ENCODE measurements at places on chromosomes 7 and 10. TPM values are rescaled to one million over a fixed set of nuclear protein-coding genes. Genes with fewer than 3 reads are reported as not detected.

BHLHA15 gene
- total RNA-seq = not detected

DNA sequence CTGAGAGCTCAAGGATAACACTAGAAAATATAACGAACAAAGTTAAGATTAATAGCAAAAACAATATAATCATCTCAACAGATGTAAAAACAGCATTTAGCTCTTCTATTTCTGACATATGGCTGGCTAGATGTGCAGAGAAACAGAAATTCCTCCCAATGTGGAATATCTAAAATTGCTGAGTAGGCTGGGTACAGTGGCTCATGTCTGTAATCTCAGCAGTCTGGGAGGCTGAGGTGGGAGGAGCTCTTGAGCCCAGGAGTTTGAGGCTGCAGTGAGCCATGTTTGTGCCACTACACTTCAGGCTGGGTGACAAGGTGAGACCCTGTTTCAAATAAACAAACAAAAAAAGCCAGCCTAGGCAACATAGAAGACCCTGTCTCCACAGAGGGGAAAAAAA is 18.0 kb downstream of the ZNF746 start:
- peaks cover 26% of the 10 kb centered on the region for H3K36me3 ChIP-seq
- no peak for DNase-seq

DNA sequence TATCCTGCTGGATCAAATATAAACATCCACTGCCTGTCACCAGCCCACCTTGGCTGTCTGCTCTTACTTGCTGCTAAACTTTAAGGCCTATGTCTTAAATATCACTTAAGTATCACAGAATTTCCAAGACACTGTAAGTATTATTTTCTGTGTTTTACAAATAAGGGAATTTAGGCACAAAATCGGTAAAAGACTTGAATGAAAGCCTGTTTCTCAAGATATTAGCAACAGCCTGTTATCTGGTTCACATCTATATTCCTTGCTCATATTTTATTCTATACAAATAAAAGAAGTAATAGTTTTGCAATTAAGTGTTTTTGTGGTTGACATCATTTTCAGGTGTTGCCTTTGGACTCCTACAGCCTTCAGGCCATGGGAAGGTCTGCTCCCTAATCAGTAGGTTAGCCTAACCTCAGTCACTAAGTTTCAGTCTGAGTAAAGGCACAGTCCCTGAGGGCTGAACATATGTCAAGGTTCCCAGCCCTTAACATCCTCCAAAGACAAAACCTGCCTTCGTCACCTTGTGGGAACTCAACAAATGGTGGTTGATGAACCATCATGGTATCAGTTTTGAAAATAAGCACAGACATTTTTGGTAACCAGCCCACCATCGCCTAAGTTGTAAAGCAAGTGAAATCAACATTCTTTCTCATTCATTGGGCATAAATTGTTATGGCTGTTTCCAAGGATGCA is 127.1 kb downstream of the CREB5 start:
- DNase-seq = no peak
- H3K4me1 ChIP-seq = peaks cover 14% of the 10 kb centered on the region
- H3K36me3 ChIP-seq = no peaks in the 10 kb centered on the region
- no peaks in the 10 kb centered on the region for H3K27me3 ChIP-seq
- H3K27ac ChIP-seq = no peak overlapping the region
- H3K4me3 ChIP-seq = no peak overlapping the region

DNA sequence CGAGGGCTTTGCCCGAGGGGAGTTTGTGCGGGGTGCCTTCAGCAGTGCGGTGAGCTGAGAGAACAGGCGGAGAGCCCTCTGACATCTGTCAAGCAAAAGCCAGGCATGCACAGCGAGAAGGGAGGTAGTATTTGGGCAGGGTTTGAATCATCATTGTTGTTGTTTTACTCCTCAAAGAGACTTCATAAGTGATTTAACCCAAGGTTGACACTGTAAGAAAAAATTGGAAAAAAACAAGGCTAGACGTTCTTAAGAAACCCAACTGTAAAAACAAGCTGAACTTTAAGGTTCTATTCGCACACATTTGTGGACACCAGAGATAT is 1.3 kb downstream of the ADAM22 start:
- H3K27ac ChIP-seq = no peak overlapping the region
- no peak for DNase-seq
- peaks cover 7% of the 10 kb centered on the region for H3K4me1 ChIP-seq
- peak overlapping the region; percentile 69 for H3K4me3 ChIP-seq
- no peaks in the 10 kb centered on the region for H3K36me3 ChIP-seq

DNA sequence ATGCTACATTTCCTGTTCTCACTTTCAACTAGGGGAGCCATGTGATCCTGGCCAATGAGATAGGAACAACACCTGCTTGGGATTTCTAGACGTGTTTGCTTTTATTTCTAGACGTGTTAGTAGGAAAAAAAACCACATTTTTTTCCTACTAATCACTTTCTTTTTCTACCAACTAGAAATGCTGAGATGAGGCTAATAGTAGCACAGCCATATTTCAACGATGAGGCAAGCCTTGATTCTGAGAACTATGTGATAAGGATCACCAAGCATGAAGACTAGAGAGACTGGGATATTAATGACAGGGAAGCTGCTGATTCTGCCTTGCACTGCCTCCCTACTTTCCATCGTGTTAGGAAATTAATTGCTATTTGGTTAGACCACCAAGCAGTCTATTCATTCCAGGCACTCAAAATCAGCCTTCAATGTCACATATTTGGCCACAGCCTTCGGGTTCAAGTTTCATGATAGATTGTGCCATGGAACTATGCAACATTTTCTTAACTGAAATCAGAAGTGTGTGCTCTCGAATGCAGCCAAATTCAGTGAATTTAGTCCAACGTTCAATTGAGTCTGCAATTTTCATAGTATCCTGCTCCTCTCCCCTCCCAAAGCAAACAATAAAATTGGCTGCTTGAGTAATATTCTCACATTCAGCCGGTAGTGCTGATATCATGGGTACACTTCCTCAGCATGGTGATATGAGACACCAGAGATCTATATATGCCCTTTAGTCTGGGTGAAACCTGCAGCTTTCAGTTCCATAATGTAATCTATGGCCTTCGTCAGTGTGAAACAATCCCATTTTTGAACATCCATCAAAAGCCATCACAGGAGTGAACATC is 98.1 kb downstream of the GPR37 start:
- no peaks in the 10 kb centered on the region for H3K36me3 ChIP-seq
- H3K4me1 ChIP-seq = no peaks in the 10 kb centered on the region
- no peak overlapping the region for H3K27ac ChIP-seq
- H3K4me3 ChIP-seq = no peak overlapping the region
- DNase-seq = no peak

Measured in osteoblast (primary cell).